ENCODE measurements at places on chromosomes 12 and 14.
A peak's percentile ranks its signal among the peaks of the same experiment; 100 is the strongest.

DNA sequence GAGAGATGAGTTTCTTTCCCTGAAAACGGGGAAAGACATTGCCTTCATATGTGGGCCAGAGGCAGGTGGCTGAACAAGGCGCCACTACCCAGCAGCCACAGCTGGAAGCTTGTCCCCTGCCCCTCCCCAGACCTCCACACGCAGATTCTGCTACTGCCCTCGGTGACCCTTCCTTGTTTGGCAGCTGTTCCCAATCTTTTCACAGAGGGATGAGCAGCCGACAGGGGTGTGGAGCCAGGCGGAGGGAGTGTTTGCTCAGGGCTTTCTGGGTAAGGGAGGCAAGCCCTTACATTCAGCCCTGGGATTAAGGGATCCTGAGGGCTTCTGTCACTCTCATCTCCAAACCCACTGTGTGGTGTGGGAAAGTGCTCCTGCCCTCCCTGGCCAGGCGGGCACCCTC is 4.5 kb upstream of the KRT4 start:
- DNase-seq: no peak
- no peak overlapping the region for H3K27ac ChIP-seq
- peaks cover 28% of the 10 kb centered on the region for H3K27me3 ChIP-seq
- no peaks in the 10 kb centered on the region for H3K36me3 ChIP-seq
- peaks cover 7% of the 10 kb centered on the region for H3K4me1 ChIP-seq

DNA sequence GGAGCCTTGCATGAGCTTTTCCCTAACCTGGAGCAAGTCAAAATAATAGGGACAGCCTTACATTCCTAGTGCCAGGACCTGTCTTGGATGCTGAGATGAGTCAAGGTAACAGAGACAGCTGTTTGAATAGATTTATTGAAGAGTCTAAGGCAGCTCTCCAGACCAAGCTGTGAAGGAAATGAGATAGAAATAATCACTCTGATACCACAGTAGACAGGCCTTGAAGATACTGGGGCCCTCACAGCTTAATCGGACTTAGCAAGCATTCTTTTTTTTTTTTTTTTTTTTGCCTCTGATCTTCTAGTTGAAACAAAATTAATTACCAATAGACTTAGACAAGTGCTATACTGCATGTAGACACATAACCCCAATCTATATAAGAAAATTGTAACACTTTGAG is 3.1 kb upstream of the RNASE9 start:
- H3K27me3 ChIP-seq: peaks cover 7% of the 10 kb centered on the region
- no peak overlapping the region for H3K27ac ChIP-seq
- H3K4me3 ChIP-seq: no peak overlapping the region
- no peaks in the 10 kb centered on the region for H3K4me1 ChIP-seq
- no peaks in the 10 kb centered on the region for H3K36me3 ChIP-seq

DNA sequence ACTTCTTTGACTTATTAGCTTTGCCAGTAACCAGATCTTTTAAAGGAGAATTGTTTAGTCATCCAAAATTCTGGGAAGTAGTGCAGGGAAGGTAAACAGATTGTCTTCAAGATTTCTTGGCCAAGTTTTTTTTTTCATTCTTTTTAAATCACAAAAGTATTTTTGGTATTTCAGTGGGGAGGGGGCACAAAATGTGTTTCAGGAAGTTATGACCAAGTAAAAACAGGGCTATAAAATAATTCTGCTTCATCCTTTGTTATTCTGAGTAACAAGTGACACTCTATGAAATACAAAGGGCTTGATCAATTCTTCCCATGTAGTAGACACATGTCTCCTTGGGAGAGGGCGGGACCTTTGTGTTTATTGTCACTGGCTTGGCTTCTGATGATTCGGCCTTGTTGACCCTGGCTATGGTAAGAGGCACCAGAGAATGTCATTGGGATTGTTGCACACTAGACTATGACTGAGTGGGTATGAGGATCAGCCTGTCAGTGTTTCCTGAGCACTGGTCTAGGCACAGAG is 55.4 kb downstream of the SUSD6 start:
- peaks cover 27% of the 10 kb centered on the region for H3K4me1 ChIP-seq
- no peak overlapping the region for H3K4me3 ChIP-seq
- peak overlapping the region; percentile 82 for H3K27ac ChIP-seq
- no peaks in the 10 kb centered on the region for H3K27me3 ChIP-seq

DNA sequence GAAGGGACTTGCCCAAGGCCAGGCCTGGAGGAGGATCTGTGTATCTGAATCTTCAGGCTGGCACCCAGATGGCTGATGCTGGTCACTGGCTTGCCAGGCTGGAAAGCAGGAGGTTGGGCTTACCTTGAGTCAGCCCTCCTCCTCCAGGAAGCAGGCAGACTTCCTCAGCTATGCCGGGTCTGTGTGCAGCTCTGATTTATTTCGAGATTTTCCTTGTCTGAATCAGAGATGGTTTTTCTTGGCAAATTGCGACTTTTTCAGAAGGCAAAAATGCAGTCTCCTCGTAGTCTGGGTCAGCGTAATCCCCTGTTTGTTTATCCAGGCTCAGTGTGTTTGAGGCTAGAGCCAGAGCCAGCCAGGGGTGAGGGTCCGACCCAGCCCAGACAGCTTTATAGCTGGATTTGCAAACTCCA is 48.9 kb downstream of the SMOC1 start:
- no peaks in the 10 kb centered on the region for H3K36me3 ChIP-seq
- H3K4me3 ChIP-seq: no peak overlapping the region
- peaks cover 14% of the 10 kb centered on the region for H3K4me1 ChIP-seq
- H3K27ac ChIP-seq: peak overlapping the region; percentile 55
- H3K27me3 ChIP-seq: no peaks in the 10 kb centered on the region
- peak; percentile 89 for DNase-seq

DNA sequence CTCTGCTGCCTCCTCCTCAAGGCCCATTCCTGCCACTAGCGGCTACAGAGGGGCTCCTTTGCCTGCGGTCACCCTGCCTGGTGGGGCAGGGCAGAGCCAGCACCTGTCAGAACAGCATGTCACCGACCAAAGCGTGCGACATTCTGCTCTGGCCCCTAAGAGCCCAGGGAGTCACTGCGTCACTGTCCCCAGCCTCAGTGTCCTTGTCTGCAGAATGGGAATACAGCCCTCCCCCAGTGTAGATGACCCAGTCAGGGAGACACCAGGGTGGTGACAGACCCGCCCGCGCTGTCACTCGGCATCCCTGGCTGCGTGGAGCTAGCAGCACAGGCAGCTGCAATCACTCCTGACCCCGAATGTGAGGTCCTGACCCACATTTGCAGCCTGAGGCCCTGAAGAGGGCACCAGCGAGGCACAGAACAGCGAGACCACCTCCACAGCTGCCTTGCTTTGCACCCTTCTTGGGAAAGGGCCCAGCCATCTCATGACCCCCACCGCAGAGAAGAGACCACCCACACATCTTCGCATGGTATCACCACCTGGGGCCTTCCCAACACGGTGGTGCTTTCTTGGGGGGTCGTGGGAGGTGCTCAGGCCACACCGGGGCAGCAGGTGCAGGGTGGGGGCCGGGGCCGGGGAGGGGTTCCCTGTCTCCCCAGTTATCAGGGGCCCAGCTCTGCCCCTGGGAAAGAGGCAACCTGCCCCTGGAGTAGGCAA is 2.5 kb downstream of the AHNAK2 start:
- no peak overlapping the region for H3K27ac ChIP-seq
- H3K4me3 ChIP-seq: no peak overlapping the region
- no peaks in the 10 kb centered on the region for H3K36me3 ChIP-seq
- DNase-seq: peak; percentile 25

DNA sequence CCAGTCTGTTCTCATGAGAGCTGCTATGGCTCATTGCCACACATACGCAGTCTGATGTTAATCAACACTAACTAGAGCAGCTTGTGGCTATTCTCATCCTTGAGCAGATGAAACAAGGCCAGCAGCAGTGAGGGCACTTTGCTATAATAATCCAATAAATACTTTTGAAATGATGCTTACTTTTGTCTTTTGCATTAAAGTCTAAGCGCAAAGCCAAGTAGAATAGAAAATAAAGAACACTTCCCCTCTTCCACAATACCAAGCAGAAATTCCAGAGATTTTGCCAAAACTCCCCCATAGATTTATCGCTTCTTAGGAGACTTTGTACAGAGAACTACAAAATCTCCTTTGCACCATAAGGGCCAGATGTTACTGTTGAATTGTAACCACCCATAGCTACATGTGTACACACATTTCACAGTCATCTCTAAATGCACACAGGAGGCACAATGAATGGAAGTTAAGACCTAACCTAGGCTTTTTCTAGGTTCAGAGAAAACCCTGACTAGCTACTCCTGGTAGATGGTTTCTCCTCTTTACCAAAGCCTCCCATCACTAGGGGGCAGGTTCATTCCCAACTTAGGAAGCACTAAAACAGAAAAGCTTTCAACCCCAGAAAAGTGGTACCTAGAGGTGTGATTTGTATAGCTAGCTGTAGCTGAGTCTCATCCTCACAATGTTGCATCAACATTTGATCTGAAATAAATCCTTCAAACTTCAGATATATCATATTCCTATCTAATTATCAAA is 119.3 kb downstream of the HMGA2 start:
- no peak for DNase-seq
- peak overlapping the region; percentile 97 for H3K27ac ChIP-seq
- no peaks in the 10 kb centered on the region for H3K27me3 ChIP-seq
- H3K4me1 ChIP-seq: peaks cover 90% of the 10 kb centered on the region
- no peak overlapping the region for H3K4me3 ChIP-seq
